ENCODE measurements at places on chromosomes 2 and 18.
A peak's percentile ranks its signal among the peaks of the same experiment; 100 is the strongest.

DNA sequence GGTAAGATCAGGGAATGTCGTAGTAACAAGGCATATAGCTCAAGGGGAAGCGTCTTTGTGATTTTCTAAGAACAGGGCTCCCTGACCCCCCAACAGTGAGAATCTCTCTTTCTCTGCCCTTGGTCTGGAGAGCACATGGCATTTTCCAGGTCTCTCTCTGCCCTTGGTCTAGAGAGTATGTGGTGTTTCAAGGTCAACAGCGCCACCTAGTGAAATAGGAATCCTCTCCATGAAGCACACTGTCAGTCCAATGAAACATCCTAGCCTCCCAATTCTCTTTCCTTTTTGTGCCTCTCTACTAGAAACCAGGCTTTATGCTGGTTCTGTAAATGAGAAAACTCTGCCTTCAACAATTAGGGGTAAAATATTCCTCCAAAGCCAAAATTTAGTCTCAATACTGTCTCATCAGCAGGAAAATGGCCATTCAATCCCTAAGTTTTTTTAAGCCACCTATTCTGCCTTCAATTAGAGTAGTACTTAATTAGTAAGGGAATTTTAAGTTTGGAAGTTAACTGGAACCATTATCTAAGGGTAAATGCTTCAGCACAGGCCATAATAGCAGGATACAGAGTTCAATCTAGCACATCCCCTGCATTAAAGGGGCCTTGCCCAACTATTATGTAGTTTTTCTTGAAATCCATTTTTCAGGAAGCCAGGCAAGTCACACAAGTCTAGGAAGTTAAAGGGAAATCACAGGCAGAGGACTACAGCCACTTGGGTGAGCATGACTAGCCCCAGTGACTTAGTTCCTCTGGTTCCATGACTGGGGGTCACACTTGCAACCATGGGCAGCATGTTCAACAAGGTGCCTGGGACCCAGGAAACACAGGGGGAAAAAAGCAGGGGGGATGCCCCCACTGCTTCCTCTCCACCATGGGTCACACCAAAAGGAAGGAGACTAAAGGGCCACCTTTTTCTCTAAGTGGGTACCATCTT lies 12.4 kb downstream of the DYM start:
- no peak overlapping the region for H3K4me3 ChIP-seq
- peaks cover 2% of the 10 kb centered on the region for H3K36me3 ChIP-seq
- DNase-seq, result peak; percentile 84
- H3K27ac ChIP-seq, result no peak overlapping the region
- no peaks in the 10 kb centered on the region for H3K4me1 ChIP-seq
- no peaks in the 10 kb centered on the region for H3K27me3 ChIP-seq

DNA sequence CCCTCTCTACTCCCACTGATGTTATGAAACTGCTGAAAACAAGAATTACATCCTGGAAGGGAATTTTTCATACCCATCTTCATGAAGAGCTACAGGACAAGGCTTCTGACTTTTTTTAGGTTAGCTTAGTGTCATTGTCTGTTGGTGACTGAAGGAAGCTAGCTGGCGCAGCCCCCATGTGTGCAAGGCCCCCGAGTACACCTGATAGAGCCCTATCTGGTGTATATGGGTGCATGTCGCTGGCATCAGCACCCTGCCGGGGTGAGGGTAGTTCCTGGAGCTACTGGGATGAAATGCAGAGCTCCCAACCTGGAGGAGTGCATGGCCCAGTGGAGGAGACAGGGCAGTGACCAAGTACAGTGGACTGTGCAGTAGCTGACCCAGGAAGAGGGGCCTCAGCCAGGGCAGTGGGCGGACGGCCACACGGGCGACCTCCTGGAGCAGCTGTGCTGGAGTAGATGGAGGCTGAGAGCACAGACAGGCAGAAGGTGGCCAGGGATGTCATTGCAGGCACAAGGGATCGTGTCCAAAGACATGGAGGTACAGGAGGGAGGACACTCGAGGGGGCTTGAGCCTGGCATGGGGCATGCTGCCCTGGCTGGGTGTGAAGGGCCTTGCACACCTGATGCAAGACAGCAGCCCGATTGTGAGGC lies 12.1 kb downstream of the IMPA2 start:
- H3K4me1 ChIP-seq, result peaks cover 16% of the 10 kb centered on the region
- H3K27me3 ChIP-seq, result no peaks in the 10 kb centered on the region
- H3K27ac ChIP-seq, result no peak overlapping the region
- DNase-seq, result no peak
- peak overlapping the region; percentile 46 for H3K4me3 ChIP-seq

DNA sequence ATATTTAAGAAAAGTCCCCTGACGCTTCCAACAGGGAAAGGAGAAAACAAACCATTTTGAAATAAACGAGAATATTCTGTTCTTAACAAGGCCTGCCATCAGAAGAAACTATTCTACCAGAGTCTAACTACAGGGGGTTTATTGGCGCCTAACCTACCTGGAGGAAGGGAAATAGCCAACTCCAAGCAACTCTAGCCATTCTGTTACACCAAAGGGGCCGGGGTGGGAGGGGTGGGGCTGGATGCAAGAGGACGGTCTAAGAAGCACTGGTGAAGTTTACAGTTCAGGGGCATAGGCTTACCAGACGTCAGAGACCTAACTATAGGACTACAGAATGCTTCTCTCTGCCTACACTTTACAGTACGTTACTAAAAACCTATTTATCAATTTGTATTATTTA lies 60.5 kb upstream of the GALNT5 start:
- H3K36me3 ChIP-seq, result no peaks in the 10 kb centered on the region
- H3K27ac ChIP-seq, result no peak overlapping the region
- no peaks in the 10 kb centered on the region for H3K4me1 ChIP-seq
- no peak for DNase-seq

- no peak overlapping the region for H3K4me3 ChIP-seq
- no peak overlapping the region for H3K27ac ChIP-seq
- H3K27me3 ChIP-seq, result no peaks in the 10 kb centered on the region
- no peaks in the 10 kb centered on the region for H3K36me3 ChIP-seq
- DNase-seq, result no peak
Observed at GRCh38 chr18:31711365-31712172, 27.2 kb upstream of the B4GALT6 start.

- H3K4me3 ChIP-seq, result no peak overlapping the region
- H3K4me1 ChIP-seq, result peaks cover 2% of the 10 kb centered on the region
- H3K27me3 ChIP-seq, result no peaks in the 10 kb centered on the region
- no peak overlapping the region for H3K27ac ChIP-seq
Observed at GRCh38 chr2:159009940-159010339, 41.5 kb downstream of the TANC1 start.

DNA sequence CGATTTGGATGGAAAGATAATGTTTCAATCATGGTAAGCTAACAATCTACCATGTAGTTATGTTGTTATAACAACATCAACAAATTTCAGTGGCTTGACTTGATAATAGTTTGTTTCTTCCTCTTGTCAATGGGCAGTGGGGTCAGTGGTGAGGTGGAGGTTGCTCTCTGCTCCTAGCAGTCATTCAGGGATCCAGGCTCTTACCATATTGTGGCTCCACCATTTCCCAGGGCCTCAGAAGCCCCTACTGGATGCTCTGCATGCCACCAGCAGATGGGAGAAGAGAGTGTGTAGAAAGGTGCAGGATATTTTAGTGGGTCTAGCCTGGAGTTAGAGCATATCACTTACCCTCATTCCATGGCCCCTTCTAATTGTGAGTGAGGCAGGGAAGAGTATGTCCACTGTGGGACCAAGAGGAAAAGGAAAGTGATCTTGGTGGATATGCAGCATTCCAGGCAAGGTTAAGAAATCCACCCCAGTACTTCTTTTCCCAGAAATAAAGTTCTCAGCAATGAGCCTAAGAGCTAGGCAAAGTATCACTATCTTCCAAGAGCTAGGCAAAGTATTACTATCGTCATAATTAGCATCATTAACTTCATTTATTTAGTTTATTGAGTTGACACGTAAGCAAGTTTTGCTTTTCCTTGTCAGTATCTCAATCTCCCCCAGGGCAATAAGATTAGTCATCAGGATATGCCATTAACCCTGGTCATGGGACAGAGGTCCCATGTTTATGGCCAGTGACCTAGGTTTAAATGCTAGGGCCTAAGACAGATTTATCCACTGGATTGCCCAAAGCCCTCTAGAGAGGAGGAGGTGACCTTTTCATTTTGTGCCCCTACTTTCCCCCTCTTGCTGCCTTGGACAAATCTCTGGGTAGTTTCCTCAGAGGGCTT lies 4.2 kb upstream of the IWS1 start:
- H3K4me1 ChIP-seq, result peaks cover 2% of the 10 kb centered on the region
- H3K27me3 ChIP-seq, result peaks cover 3% of the 10 kb centered on the region
- no peak overlapping the region for H3K27ac ChIP-seq
- peak; percentile 92 for DNase-seq
- H3K36me3 ChIP-seq, result no peaks in the 10 kb centered on the region
- no peak overlapping the region for H3K4me3 ChIP-seq

DNA sequence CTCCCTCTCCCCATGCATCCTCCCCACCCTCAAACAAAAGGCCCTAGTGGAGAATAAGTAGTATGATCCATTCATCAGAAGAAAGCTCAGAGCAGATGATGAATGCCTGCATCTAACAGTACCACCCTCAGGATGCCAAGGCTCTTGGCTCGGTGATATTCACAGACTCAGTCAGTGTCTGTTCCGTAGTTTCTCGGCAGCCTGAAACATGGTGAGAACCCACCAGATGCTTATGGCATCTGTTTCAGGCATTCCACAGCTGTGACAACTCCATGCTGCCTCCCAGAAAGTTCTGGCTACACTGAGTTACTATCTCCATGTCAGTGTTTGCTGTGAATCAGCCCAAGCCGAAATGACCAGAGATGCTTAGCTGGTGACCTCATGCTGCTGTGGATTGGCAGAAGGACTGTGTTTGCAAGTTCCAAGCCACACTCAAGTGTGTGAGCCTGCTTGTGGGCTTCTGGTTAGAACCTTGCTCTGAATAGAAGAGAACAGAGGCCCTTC lies 83.9 kb downstream of the WDSUB1 start:
- peak overlapping the region; percentile 14 for H3K27ac ChIP-seq
- no peaks in the 10 kb centered on the region for H3K27me3 ChIP-seq
- peaks cover 19% of the 10 kb centered on the region for H3K4me1 ChIP-seq
- H3K4me3 ChIP-seq, result no peak overlapping the region

- DNase-seq, result no peak
- H3K27ac ChIP-seq, result peak overlapping the region; percentile 35
- peaks cover 9% of the 10 kb centered on the region for H3K4me1 ChIP-seq
- no peaks in the 10 kb centered on the region for H3K27me3 ChIP-seq
- no peaks in the 10 kb centered on the region for H3K36me3 ChIP-seq
Observed at GRCh38 chr2:204888222-204888621, 342.9 kb downstream of the PARD3B start.

DNA sequence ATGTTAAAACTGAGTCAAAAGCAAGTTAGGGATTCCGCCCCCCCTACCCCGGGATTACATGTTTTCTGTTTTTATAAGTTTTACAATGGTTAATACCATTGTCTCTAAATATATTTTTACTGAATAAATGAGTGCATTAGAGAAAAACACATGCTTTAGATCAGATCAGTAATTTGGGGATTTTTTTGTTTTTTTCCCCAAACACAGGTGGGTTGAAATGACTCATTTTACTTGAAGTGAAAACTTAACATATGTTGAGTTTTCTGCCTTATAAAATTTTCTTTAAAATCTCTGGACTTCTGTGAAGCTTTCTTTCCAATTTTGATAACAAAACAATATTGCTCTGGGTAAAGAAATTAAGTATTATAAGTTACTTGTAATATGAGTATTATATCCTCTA lies 114.4 kb downstream of the AGPS start:
- no peaks in the 10 kb centered on the region for H3K27me3 ChIP-seq
- H3K4me3 ChIP-seq, result no peak overlapping the region
- peaks cover 2% of the 10 kb centered on the region for H3K36me3 ChIP-seq
- no peak overlapping the region for H3K27ac ChIP-seq
- H3K4me1 ChIP-seq, result no peaks in the 10 kb centered on the region

DNA sequence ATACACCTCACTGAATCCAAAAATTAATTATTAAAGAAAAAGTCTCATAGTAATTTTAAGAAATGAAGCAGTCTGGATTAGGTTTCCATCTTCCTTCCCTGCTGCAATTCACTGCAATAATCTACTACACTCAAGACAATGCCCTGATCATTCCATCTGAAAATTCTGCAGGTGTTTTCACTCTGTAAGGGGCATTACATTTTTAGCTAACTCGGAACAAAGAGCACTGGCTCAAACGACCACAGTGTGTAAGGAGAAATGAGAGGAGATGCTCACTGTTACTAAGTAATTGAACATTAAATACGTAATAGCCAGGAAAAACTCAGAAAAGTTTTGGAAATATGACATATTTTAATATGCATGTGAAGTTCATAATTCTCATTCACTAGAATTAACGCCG lies 1.3 kb downstream of the B4GALT6 start:
- no peak overlapping the region for H3K27ac ChIP-seq
- H3K4me3 ChIP-seq, result no peak overlapping the region
- no peaks in the 10 kb centered on the region for H3K36me3 ChIP-seq
- H3K4me1 ChIP-seq, result peaks cover 6% of the 10 kb centered on the region

DNA sequence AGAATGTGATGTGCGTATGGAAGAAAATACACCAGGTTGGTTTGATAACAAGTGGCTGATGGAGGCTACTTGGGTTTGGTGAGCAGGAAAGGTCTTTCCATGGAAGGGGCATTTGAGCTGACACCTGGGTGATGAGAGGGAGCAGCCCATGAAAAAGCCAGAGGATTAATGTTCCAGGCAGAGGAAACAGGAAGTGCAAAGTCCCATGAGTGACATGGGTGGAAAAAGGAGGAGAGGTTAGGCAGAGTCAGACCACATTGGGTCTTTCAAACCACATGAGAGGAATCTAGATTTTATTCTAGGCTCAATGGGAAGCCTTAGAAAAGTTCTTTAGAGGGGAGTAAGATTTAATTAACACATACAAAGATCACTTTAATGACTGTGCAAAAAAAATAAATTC lies 195.7 kb downstream of the LRATD1 start:
- no peaks in the 10 kb centered on the region for H3K36me3 ChIP-seq
- no peaks in the 10 kb centered on the region for H3K27me3 ChIP-seq
- no peak overlapping the region for H3K27ac ChIP-seq
- peaks cover 8% of the 10 kb centered on the region for H3K4me1 ChIP-seq

DNA sequence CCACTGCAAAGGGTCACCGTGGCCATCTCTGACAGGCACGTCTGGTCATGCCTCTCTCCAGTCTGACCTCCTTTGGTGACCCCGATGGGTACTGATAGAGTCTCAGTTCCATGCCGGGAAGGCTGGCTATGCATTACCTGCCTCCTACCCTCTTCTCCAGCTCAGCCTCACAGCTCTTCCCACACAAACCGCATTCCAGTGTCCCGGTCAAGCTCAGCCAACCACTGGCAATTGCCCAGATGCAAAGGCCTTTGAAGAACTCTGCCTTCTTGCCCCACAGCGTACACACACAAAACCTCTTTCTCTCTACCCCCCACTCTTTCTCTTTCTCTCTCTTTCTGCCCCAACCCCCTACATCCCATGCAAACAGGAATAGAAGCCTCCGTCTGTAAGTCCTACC lies 37.6 kb downstream of the TMEM163 start:
- no peak overlapping the region for H3K4me3 ChIP-seq
- no peaks in the 10 kb centered on the region for H3K4me1 ChIP-seq
- no peaks in the 10 kb centered on the region for H3K27me3 ChIP-seq

GRCh38 chr2:113826346-113827285 lies 63.3 kb upstream of the ACTR3 start:
- H3K36me3 ChIP-seq, result no peaks in the 10 kb centered on the region
- peaks cover 3% of the 10 kb centered on the region for H3K4me1 ChIP-seq
- no peak overlapping the region for H3K27ac ChIP-seq
- no peak overlapping the region for H3K4me3 ChIP-seq

- H3K36me3 ChIP-seq, result no peaks in the 10 kb centered on the region
- H3K4me1 ChIP-seq, result no peaks in the 10 kb centered on the region
- H3K4me3 ChIP-seq, result no peak overlapping the region
- H3K27ac ChIP-seq, result no peak overlapping the region
- no peaks in the 10 kb centered on the region for H3K27me3 ChIP-seq
Observed at GRCh38 chr2:11004199-11004598, 92.5 kb downstream of the KCNF1 start.

- H3K27me3 ChIP-seq, result no peaks in the 10 kb centered on the region
- no peak overlapping the region for H3K27ac ChIP-seq
- no peaks in the 10 kb centered on the region for H3K36me3 ChIP-seq
- no peak for DNase-seq
- H3K4me3 ChIP-seq, result no peak overlapping the region
Observed at GRCh38 chr2:131567891-131568290, 40.2 kb downstream of the CCDC74A start.

Data from trophoblast cell (in vitro differentiated cells and primary cell).